NCI-H1048 (cell line): ENCODE measurements at places on chromosomes 16 and 17.

- no peak for DNase-seq
These were observed 22.1 kb upstream of the PHF12 start for GRCh38 chr17:28973425-28973824.

- DNase-seq = no peak
These were observed 12.9 kb downstream of the ENPP7 start for GRCh38 chr17:79743614-79744013.

GRCh38 chr17:57552114-57552624 is 192.9 kb downstream of the CCDC182 start:
- DNase-seq = no peak

- DNase-seq = no peak
These were observed 65.1 kb downstream of the EFCAB13 start for GRCh38 chr17:47388825-47389224.

DNA sequence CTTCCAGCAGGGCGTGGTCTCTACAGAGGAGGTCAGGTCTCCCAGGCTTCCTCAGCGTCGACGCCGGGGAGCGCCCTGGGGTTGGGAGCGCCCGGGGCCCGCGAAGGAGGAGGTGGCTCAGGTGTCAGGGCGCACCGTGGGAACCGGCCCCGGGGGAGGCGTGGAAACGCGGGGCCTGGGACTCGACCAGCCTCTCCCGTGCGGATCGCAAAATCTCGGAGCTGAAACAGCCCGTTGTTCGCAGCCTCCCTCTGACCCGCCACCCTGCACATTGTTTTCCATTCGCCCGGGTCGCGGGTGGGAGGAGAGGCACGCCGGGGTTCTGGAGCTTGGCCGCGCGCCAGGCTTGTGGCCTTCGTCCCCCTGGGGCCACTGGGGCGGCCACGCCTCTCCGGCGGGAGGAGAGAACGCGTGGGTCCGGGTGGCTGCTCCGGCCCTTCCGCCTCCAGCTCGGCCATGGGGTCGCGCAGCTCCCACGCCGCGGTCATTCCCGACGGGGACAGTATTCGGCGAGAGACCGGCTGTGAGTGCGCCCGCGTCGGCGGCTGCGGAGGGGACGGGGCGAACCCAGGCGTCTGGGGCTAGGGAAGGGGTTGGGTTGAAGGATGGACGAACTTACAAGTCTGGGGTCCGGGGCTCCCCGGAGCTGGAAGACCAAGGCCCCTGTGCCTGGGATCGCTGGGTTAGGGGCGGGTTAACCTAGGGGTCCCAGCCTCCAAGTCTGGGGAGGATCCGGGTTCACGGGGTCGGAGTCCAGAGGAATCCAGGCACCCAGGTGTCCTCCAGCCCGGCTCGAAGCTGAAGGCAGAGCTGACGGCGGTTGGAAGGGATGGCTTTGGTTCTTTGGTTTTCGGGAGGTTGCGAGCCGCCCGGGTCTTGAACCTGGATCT is at the start of gene CHP2:
CHP2 (plus strand) TSS at position 433 of the 890 bp plus-strand sequence; CDS start at position 457, 24 bp downstream.
- no peak for DNase-seq

- DNase-seq = no peak
These were observed 13.2 kb downstream of the TMEM100 start for GRCh38 chr17:55709440-55709839.
